ENCODE measurements at places on chromosomes 1 and 21. TPM values are rescaled to one million over a fixed set of nuclear protein-coding genes. Genes with fewer than 3 reads are reported as not detected.

GRCh38 chr1:203789966-203790365, 5.5 kb upstream of the ZBED6 start:
- peak overlapping the region; percentile 27 for H3K27ac ChIP-seq
- peaks cover 25% of the 10 kb centered on the region for H3K4me1 ChIP-seq
- H3K27me3 ChIP-seq = peaks cover 2% of the 10 kb centered on the region
- H3K4me3 ChIP-seq = no peak overlapping the region

- no peaks in the 10 kb centered on the region for H3K36me3 ChIP-seq
- H3K27me3 ChIP-seq = no peaks in the 10 kb centered on the region
- H3K4me1 ChIP-seq = peaks cover 7% of the 10 kb centered on the region
- no peak overlapping the region for H3K4me3 ChIP-seq
- no peak overlapping the region for H3K27ac ChIP-seq
These were observed 295.5 kb upstream of the PROX1 start for GRCh38 chr1:213692321-213692720.

DNA sequence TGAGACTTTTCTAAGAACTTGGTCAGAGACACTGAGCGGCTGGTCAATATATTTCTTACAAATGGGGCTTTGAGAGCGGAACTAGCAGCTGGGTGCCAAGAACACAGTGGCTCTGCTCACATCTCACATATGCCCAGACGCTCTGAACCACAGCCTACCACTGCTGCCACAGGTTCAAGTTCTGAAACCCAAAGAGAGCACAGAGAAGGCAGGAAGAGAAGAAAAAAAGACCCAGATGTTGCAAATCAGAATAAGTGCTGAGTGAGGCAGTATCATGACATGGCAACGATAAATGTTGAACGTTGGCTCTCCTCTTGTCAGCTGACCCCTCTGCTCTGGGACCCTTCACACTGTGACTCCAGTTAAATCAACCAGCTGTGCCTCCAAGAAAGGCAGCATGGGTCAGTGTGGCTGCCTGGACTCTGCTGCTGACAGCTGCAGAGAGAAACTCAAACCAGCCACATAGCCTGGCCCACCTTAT, 26.4 kb downstream of the HIVEP3 start:
- no peak for DNase-seq
- H3K27ac ChIP-seq = no peak overlapping the region
- H3K4me3 ChIP-seq = no peak overlapping the region
- H3K4me1 ChIP-seq = peaks cover 8% of the 10 kb centered on the region
- H3K36me3 ChIP-seq = no peaks in the 10 kb centered on the region

- peaks cover 10% of the 10 kb centered on the region for H3K4me1 ChIP-seq
- H3K36me3 ChIP-seq = no peaks in the 10 kb centered on the region
- no peak overlapping the region for H3K4me3 ChIP-seq
- no peak for DNase-seq
These were observed 119.3 kb upstream of the CDC42BPA start for GRCh38 chr1:227437495-227438008.

DNA sequence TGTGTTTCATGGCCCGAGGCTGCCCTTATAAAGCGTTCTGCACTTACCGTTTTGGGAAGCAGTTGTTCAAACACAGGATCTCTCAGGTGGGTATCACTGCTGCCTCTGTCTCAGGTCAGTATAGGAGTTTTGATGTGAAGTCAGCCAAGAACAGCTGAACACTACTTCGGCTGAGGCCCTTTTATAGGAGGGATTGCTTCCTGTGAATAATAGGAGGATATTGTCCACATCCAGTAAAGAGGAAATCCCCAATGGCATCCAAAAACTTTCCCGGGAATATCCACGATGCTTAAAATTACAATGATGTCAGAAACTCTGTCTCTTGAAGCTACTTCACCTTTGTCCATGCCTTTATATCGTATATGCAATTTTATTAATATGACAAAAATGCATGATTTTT, at the start of gene SELE:
Gene SELE, minus strand, starts transcription at position 156 of the 400 bp plus-strand sequence. CDS start 467 bp downstream, outside the sequence.
- no peaks in the 10 kb centered on the region for H3K36me3 ChIP-seq
- no peak within 1 kb of the TSS for H3K4me3 ChIP-seq
- no peak for DNase-seq
- peaks cover 10% of the 10 kb centered on the region for H3K4me1 ChIP-seq
- H3K27me3 ChIP-seq = peaks cover under 1% of the 10 kb centered on the region

- no peak for DNase-seq
- peaks cover 8% of the 10 kb centered on the region for H3K36me3 ChIP-seq
- H3K27ac ChIP-seq = peak overlapping the region; percentile 80
- no peaks in the 10 kb centered on the region for H3K27me3 ChIP-seq
- peaks cover 21% of the 10 kb centered on the region for H3K4me1 ChIP-seq
- H3K4me3 ChIP-seq = no peak overlapping the region
These were observed 105.5 kb downstream of the TOMM20 start for GRCh38 chr1:235022981-235023710.

DNA sequence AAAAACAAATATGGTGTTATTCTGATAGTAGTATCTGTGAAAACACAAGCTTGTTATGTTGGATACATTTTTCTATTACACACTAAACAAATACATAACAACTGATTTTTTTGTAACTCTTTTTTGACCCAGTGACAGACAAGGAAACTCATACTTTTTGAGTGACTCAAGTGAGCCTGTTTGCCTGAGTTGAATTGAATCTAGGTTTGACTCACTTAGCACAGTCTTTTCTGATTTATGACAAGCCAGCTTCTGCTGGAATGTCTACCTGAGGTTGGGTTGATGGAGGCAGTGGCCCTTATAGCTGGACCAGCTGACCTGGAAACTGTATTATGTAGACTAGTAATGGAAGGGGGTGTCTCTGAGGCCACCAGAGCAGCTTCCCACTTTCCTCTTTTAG, 4.2 kb upstream of the CLCA4 start:
- H3K27me3 ChIP-seq = no peaks in the 10 kb centered on the region
- no peak overlapping the region for H3K27ac ChIP-seq
- no peak overlapping the region for H3K4me3 ChIP-seq
- H3K4me1 ChIP-seq = peaks cover 10% of the 10 kb centered on the region
- DNase-seq = no peak

DNA sequence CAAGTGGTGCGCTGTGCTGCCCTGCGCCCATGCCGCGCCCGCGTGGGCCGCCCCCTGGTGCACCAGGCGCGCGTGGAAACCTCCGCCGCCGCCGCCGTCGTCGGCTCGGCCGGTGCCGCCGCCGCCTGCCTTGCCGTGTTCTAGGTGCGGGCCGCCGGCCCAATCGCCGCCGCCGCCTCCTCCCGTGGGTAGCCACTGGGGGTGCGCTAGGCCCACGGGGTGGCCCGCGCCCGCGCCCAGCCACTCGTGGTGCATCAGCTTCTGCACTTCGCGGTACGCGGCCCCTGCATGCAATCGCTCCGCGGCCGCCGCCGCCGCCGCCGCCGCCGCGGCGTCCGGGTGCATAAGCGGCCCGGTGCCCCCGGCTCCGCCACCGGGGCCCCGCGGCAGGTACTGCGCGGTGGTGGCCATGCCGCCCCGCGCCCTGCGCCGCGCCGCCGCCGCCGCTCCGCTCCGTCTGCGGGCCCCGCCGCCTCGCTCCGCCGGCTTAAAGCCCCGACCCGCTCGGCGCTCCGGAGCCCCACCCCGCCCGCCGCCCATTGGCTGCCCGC, at the start of gene POU3F1:
Gene POU3F1, minus strand, starts transcription at position 461 of the 551 bp plus-strand sequence. Its CDS starts 50 bp downstream, at position 411.
- peaks cover 8% of the 10 kb centered on the region for H3K36me3 ChIP-seq
- DNase-seq = no peak
- H3K4me3 ChIP-seq = peak within 1 kb of the TSS; percentile 78
- no peak within 1 kb of the TSS for H3K27ac ChIP-seq

- H3K4me1 ChIP-seq = peaks cover 3% of the 10 kb centered on the region
- H3K27me3 ChIP-seq = no peaks in the 10 kb centered on the region
- no peak overlapping the region for H3K4me3 ChIP-seq
- no peak for DNase-seq
These were observed 184.1 kb downstream of the PSMG1 start for GRCh38 chr21:38999161-38999560.

- H3K4me3 ChIP-seq = peak overlapping the region; percentile 64
- H3K27ac ChIP-seq = no peak overlapping the region
These were observed 4.0 kb downstream of the TEX50 start for GRCh38 chr1:173639102-173639501.

GRCh38 chr1:155657463-155657862, 31.1 kb downstream of the YY1AP1 start:
- H3K4me3 ChIP-seq = no peak overlapping the region
- DNase-seq = no peak
- H3K36me3 ChIP-seq = peaks cover 38% of the 10 kb centered on the region
- no peaks in the 10 kb centered on the region for H3K4me1 ChIP-seq
- no peak overlapping the region for H3K27ac ChIP-seq
- H3K27me3 ChIP-seq = peaks cover 30% of the 10 kb centered on the region

DNA sequence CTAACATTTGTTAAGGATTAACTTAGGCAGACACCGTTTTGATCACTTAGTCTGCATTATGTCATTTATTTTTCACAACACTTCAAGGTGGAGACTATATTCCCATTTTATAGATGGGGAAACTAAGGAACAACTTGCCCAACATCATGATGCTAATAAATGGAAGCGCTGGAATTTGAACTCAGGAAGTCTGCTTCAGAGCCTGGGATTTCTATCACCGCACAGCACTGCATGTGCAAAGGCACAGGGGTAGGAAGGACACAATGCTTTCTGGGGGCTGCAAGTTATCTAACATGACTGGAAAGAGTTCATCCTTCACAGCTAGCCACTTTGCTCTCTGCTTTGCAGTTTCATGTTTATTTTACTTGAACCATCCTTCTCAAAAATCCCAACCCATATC, 100.5 kb downstream of the UBR4 start:
- DNase-seq = no peak
- H3K27ac ChIP-seq = no peak overlapping the region
- H3K4me3 ChIP-seq = no peak overlapping the region
- no peaks in the 10 kb centered on the region for H3K4me1 ChIP-seq
- H3K36me3 ChIP-seq = peaks cover 93% of the 10 kb centered on the region

DNA sequence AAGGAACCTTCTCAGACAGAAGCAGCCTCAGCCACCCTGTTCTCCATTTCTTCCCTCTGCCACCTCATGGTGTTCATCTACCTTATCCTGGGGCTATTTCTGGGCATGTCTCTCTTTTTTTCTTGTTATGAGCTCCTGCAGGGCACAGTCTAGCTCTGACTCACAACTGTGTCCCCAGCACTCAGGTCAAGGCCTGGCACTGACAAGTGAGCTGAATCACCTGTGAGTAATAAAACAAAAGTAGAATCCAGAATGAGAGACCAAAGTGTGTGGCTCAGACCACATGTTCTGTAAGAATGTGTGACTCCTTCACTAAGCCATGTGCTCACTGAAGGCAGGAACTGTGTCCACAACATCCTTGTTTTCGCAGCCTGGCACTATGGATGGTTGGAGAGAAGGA, 23.2 kb downstream of the C1orf94 start:
- H3K36me3 ChIP-seq = no peaks in the 10 kb centered on the region
- H3K27ac ChIP-seq = no peak overlapping the region
- no peak for DNase-seq
- H3K4me1 ChIP-seq = no peaks in the 10 kb centered on the region
- no peaks in the 10 kb centered on the region for H3K27me3 ChIP-seq

GRCh38 chr1:227729881-227730629, 5.0 kb downstream of the JMJD4 start:
- peak overlapping the region; percentile 90 for H3K4me3 ChIP-seq
- peaks cover 34% of the 10 kb centered on the region for H3K4me1 ChIP-seq
- H3K36me3 ChIP-seq = peaks cover 7% of the 10 kb centered on the region
- DNase-seq = peak; percentile 74

- no peak overlapping the region for H3K27ac ChIP-seq
- no peak for DNase-seq
- no peaks in the 10 kb centered on the region for H3K36me3 ChIP-seq
- H3K4me3 ChIP-seq = no peak overlapping the region
- H3K4me1 ChIP-seq = peaks cover 12% of the 10 kb centered on the region
- no peaks in the 10 kb centered on the region for H3K27me3 ChIP-seq
These were observed 61.3 kb upstream of the BACH1 start for GRCh38 chr21:29237110-29238052.

DNA sequence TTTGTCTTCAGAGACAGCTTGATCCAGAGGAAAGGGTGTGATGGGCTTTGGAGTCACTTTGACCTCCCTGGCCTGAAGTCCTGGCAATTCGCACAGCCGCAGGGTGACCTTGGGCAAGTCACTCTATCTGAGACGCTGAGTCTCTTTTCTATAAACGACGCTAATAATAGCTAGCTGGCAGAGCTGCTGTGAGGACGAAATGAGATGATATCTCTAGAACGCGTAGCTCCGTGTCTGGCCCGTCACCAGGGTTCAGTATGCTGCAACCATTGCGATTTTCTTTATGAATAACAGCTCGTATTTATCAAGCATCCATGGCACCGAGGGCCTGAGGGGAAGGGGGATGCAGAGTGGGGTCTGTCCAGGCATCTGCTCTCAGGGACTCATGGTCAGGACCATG, 58.7 kb downstream of the IGSF21 start:
- no peak overlapping the region for H3K27ac ChIP-seq
- no peaks in the 10 kb centered on the region for H3K27me3 ChIP-seq
- DNase-seq = no peak
- no peak overlapping the region for H3K4me3 ChIP-seq
- H3K4me1 ChIP-seq = peaks cover 22% of the 10 kb centered on the region

DNA sequence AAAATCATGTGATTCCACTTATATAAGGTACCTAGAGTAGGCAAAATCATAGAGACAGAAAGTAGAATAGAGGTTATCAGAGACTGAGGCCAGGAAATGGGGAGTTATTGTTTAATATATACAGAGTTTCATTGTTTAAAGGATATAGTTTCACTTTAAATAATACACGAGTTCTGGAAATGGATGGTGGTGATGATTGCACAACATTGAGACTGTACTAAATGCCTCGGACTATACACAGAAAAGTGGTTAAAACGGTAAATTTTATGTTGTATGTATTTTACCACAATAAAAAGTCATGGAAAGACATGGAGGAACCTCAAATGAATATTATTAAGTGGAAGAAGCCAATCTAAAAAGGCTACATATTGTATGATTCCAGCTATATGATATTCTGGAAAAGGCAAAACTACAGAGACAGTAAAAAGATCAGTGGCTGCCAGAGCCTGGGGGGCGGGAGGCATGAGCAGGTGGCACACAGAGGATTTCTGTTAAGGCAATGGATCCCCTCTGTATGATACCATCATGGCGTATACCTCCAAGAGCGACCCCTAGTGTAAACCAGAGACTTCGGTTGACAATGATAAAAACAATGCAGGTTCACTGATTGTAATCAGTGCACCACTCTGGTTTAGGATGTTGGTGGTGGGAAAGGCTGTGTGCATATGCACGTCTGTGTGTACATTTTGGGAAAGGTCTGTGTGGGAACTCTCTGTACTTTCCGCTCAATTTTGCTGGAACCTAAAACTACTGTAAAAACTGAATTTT, 7.5 kb downstream of the C1orf198 start:
- DNase-seq = no peak
- no peaks in the 10 kb centered on the region for H3K27me3 ChIP-seq
- 0 out of 2 replicates have a peak, but pooled peaks cover 2% of the 10 kb centered on the region for H3K36me3 ChIP-seq
- peak overlapping the region; percentile 41 for H3K27ac ChIP-seq
- H3K4me3 ChIP-seq = no peak overlapping the region

The GPR37L1 gene
- total RNA-seq = 0.16 TPM

The KIF2C gene
- 82.6 TPM for total RNA-seq

The PDPN gene
- total RNA-seq = 135 TPM

The CD1E gene
- total RNA-seq = not detected

The KCNAB2 gene
- 9.6 TPM for total RNA-seq

The CCDC28B gene
- total RNA-seq = 29.9 TPM

The OR2T4 gene
- not detected for total RNA-seq

The TMEM51 gene
- 9.2 TPM for total RNA-seq

The MX2 gene
- 4.0 TPM for total RNA-seq

Measured in WTC11 (cell line).